ENCODE measurements at places on chromosomes 5 and 9.

- no peak for DNase-seq
These were observed 81.3 kb upstream of the IRX4 start for GRCh38 chr5:1963941-1964451.

- DNase-seq, result no peak
These were observed 45.4 kb downstream of the HABP4 start for GRCh38 chr9:96495341-96495740.

GRCh38 chr5:168076561-168076991, 214.9 kb upstream of the WWC1 start:
- no peak for DNase-seq

DNA sequence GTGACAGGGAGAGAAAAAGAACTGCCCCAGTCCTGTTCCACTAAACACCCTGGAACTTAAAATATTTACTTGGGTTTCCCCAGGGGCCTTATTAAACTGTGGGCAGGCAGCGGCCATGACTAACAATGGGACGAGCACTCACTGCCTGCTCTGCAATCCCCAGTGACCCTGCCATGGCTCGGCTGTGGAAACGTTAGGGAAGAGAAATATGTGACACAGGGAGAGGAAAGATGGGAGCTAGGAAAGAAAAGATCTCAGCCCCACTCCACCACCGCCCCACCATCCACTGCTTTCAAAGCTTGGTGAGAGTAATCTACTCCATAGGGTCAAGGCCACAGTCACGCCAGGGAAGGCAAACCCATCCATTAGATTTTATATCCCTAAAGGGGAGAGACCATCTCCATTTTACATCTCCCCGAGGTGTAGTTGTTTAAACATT, 117.6 kb downstream of the EFNA5 start:
- no peak for DNase-seq

DNA sequence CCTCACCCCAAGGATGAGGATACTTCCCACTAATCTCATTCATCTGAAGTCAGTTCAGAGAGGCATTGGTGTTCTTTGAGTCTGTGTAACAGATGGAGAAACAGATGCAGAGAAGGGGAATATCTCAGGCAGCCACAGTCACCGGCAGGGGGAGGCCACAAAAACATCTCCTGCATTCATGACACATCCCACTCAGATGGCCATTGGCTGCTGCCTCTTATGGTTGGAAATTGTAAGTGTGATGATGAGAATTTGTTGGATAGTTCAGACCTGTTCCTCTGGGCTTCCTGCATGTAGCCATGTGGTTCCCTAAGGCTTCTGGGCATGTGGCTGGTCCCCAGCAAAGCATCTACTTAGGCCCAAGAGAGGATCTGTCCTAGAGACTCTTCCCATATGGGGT, 45.9 kb upstream of the GABRP start:
- no peak for DNase-seq

- no peak for DNase-seq
These were observed 270.7 kb upstream of the MSX2 start for GRCh38 chr5:174453690-174454089.

- DNase-seq, result no peak
These were observed 290.3 kb downstream of the RFX3 start for GRCh38 chr9:3235497-3235896.

GRCh38 chr5:6576861-6577501, 55.9 kb downstream of the NSUN2 start:
- no peak for DNase-seq

DNA sequence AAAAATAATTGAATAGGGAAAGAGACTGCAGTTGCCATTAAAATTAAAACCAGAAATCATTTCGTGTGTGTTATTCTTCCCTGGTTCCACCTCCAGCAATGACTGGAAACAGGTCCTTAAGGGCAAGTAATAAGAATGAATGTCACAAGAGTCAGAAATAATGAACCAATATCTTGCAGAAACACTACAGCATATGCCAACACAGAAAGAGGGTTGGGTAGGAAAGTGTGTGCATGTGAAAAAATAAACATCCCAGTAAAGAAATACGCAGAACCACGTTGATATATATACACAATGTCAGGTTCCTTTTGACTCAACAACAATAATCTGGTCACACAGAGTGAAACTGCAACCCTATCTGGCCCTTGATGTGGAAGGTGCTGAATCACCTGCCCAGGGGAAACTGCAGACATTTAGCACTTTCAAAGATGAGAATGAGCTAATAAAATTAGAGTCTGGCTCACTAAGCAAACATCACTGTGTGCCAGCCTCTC, 15.0 kb downstream of the HMHB1 start:
- DNase-seq, result peak; percentile 48

- no peak for DNase-seq
These were observed 18.8 kb downstream of the SMIM32 start for GRCh38 chr5:136174021-136174659.

GRCh38 chr9:91408475-91408874, 15.2 kb downstream of the NFIL3 start:
- DNase-seq, result no peak

DNA sequence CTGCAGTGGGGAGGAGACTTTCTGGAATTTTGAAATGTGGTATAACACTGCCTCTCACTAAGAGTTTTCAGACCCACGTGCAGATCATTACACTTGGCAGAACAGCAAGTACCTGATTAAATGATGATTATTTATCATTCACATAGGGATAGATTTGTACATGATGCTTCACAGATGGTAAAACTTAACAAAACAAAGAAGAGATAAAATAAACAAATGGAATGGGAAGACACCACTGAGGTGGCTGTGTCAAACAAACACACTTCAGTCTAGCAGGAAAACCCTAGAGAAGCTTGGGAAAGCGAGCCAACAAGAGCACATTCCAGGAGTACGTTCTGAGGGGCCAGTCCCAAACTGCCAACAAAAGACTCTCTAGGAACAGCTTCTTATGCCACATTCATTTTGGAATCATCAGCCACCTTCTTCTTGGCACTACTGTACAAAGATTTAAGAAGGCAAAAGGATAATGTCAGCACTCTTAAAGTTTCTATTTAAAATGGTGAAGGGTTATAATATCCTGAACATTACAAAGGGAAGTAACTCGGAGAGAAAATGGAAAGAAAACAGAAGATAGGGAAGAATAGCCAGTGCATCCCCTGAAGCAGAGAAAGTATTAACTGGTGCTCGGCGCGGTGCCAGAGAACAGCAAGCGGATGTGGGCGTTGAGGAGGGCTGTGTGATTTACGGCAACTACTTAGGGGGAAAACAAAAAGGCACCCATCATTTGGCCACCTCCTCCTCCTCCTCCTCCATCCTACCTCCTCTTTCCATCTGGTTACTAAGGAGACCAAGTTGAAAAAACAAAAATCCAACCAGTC, 1.6 kb downstream of the MED27 start:
- peak; percentile 16 for DNase-seq

DNA sequence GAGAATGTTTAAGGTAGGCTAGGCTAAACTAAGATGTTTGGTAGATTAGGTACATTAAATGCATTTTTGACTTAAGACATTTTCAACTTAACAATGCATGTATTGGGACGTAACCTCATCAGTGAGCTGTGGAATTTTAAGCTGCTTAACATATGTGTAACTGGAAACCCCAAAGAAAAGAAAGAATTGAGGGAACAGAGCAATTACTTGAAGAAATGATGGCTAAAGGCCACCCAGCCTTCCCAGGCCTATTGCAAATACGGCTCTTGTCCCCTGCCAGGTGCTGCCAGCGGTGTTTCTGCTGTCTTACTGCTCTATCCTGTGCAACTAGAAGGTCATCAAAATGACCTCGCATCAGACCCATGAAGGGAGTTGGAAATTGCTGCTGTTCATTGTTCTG, 52.0 kb downstream of the RICTOR start:
- DNase-seq, result no peak

DNA sequence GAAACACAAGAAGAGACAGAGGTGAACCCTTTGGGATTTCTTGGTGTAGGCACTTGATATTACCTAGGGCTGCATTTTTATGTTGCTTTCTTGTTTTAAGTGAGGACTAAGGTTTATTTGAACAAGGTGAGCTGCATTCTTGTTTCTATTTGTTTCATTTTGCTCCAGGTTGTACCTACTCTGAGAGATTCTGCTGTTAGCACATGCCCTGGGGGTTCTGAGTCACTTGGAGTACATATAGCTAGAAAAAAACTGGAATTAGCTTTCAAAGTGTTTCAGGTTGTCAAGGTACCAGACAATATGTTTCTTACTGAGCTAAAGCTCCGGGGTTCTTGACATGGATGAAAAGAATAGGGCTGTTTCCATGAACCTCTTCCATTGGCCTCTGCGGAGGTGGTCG, 299.4 kb downstream of the ICE1 start:
- no peak for DNase-seq

DNA sequence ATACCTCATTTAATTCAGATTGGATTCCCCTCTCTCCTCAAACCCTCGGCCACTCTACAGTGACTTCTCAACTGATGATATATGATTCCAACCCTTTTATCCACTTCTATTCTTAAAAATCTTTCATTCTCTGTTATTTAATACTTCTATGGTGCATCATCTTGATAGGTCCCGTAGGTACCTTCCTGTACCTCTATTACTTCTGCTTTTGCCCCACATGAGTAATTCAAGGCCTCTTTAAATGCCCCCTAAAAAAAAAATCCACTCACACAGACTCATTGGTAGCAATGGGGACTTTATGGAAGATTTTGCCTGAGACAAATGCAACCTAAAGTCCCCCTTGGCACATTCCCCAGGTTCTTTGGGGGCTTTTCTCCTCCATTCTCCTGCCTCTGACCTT, 54.3 kb downstream of the FAM81B start:
- no peak for DNase-seq

GRCh38 chr9:124414612-124415011, 630 bp downstream of the PSMB7 start:
- DNase-seq, result no peak

GRCh38 chr9:16028548-16028947, 475.7 kb downstream of the CCDC171 start:
- DNase-seq, result no peak

DNA sequence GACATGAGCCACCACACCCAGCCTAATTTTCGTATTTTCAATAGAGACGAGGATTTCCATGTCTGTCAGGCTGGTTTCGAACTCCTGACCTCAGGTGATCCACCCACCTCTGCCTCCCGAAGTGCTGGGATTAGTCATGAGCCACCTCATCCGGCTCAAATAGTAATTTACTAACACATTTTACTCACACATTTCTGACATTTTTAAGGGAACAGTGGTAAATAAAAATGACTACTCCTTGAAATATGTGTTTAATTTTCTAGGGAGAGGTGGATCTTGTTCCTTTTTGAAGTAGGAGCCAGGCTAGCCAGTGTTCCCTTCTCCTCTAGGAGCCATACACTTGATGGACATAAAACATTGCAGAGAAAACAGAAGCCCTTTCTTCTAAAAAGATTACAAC, 55.2 kb upstream of the ERBIN start:
- DNase-seq, result no peak

- no peak for DNase-seq
These were observed 12.0 kb downstream of the REXO4 start for GRCh38 chr9:133405508-133406438.

GRCh38 chr5:168290902-168291341, 523 bp upstream of the WWC1 start:
- DNase-seq, result no peak

GRCh38 chr5:145867806-145868205, 5.0 kb downstream of the GRXCR2 start:
- no peak for DNase-seq

GRCh38 chr9:23775549-23775948, 50.5 kb downstream of the ELAVL2 start:
- DNase-seq, result no peak

GRCh38 chr5:52177193-52177592, 610.5 kb upstream of the ITGA1 start:
- no peak for DNase-seq

DNA sequence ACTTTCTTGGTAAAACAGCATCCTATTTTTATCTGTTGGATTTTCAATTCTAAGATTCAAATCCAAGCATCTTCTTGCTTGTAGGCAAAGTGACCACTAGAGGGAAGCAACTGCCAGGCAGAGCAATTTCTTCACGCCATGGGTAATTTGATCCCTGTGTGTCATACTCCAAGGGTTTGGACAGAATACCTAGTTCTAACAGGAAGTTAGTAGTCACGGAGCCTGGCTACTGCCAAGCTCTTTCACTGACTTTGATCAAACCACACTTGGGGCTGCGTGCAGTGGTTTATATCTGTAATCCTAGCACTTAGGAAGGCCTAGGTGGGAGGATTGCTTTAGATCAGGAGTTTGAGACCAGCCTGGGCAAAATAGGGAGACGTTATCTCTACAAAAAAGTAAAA, 473.6 kb upstream of the TNC start:
- DNase-seq, result no peak

GRCh38 chr9:78698371-78698770, 401.4 kb downstream of the PSAT1 start:
- DNase-seq, result no peak

DNA sequence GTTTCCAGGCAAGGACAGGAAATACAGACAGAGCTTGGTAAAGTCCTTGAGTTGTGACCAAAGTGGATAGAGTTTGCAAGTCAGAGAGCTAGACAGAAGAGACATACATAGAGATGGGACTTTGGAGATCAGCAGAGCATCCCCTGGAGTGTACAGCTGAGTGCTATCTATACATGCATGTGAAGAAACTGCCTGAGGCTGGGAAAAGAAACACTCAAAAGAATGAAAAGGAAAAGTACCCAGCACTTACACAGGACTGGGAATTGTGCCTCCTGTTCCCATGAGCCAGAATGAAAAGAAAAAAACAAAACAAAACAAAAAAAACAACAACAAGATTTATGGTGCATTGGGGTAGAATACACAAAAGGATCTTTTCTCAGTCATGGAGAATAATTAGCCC, 606.4 kb downstream of the ZNF608 start:
- no peak for DNase-seq

GRCh38 chr5:177491429-177491945, 5.9 kb downstream of the PDLIM7 start:
- DNase-seq, result no peak

- DNase-seq, result no peak
These were observed 53.8 kb downstream of the MVB12B start for GRCh38 chr9:126380447-126380846.

- DNase-seq, result no peak
These were observed 77.9 kb downstream of the SLCO4C1 start for GRCh38 chr5:102218159-102218558.

DNA sequence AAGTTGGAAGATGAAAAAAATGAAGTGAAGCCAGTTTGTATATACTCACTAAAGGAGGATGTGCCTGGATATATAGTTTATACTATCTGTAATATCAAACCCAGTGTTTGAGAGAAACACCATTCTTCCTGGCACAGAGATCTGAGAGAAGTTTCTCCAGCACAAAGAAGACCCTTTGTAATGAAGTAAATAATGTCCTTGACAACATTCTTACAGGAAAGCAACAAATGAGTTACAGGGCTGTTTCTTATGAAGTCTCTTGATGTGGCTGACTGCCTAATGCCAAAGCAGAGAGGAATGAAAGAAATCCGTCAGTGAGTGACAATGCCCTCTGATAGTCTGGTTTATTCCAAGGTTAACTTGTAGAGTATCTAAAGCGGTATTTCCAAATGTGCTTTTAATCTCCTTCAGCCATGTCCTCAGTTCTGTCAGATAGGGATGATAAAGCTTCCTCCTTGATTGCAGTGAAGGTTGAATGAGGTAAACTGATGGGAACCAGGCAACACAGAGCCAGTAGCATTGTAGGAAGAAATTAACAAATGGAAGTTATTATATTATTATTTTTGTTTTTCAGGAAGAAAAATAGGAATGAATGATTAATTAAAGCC, 123.1 kb upstream of the ZNF608 start:
- no peak for DNase-seq

GRCh38 chr5:91219091-91219802, 163.9 kb downstream of the ARRDC3 start:
- DNase-seq, result no peak

GRCh38 chr9:131744171-131744719, 4.4 kb upstream of the RAPGEF1 start:
- no peak for DNase-seq

All from stimulated activated CD4-positive, alpha-beta T cell treated with anti-CD3 and anti-CD28 coated beads, Interleukin-4, amount 100 ng/mL, for 24 hours (primary cell).